Activated naive CD8-positive, alpha-beta T cell treated with anti-CD3 and anti-CD28 coated beads for 36 hours (primary cell): ENCODE measurements at places on chromosomes 12 and 14.
A peak's percentile ranks its signal among the peaks of the same experiment; 100 is the strongest.

- H3K4me3 ChIP-seq, result no peak overlapping the region
- DNase-seq, result no peak
- peaks cover 7% of the 10 kb centered on the region for H3K36me3 ChIP-seq
- H3K27me3 ChIP-seq, result no peaks in the 10 kb centered on the region
Measured at GRCh38 chr14:64467566-64467965, 2.3 kb downstream of the AKAP5 start.

DNA sequence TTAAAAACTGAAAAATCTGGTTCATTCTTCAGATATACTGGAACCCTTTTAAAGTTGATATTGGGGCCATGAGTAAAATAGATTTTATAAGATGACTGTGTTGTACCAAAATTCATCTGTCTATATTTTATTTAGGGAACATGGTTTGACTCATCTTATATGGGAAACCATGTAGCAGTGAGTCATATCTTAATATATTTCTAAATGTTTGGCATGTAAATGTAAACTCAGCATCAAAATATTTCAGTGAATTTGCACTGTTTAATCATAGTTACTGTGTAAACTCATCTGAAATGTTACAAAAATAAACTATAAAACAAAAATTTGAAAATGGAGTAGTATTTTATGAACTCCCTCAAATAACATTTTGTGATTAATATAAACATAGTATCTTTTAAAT lies 14.2 kb downstream of the PTGER2 start:
- DNase-seq, result no peak
- H3K27me3 ChIP-seq, result no peaks in the 10 kb centered on the region
- peak overlapping the region; percentile 61 for H3K27ac ChIP-seq
- H3K4me1 ChIP-seq, result peaks cover 57% of the 10 kb centered on the region
- peaks cover 69% of the 10 kb centered on the region for H3K36me3 ChIP-seq

GRCh38 chr12:27309293-27309994 lies 23.2 kb upstream of the BMAL2 start:
- no peak overlapping the region for H3K27ac ChIP-seq
- peaks cover 12% of the 10 kb centered on the region for H3K4me1 ChIP-seq
- no peaks in the 10 kb centered on the region for H3K27me3 ChIP-seq
- peaks cover 3% of the 10 kb centered on the region for H3K36me3 ChIP-seq
- no peak for DNase-seq

GRCh38 chr12:1779783-1780182 lies 40.6 kb upstream of the LRTM2 start:
- peaks cover 8% of the 10 kb centered on the region for H3K4me1 ChIP-seq
- no peak overlapping the region for H3K27ac ChIP-seq
- no peak for DNase-seq
